Activated CD4-positive, alpha-beta memory T cell treated with anti-CD3 and anti-CD28 coated beads for 36 hours (primary cell): ENCODE measurements at places on chromosomes 11 and 22. TPM values are rescaled to one million over a fixed set of nuclear protein-coding genes. Genes with fewer than 3 reads are reported as not detected.

DNA sequence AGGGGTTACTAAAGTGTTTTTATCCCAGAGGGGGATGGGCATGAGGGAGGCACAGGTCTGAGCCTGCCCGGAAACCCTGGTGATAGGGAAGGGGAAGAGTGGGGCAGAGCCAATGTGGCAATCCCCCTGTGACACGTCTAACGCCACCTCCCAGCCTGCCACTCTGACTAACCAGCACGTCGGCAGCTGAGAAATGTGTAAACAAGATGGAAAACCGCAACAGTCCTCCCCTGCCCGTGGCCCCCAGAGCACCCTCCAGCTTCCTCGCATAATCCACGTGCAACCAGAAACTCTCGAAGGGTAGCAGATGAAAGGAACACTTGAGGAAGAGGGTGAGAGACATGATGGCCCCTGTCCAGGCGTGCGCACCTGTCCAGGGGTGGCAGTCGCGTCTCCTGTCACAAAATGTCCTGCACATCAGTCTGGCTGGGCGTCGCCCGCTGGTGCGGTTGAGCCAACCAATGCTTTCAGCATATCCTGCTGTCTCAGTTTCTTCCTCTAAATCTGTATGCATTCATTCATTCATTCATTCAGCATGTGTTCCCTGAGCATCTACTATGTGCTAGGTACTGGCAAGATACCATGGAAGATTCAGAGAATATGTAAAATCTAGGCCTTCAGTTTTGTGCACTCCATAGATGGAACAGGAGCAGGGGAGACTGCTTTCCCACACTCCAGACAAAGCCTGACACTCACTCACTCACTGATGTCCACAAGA lies 4.5 kb downstream of the TMPRSS4 start:
- peaks cover under 1% of the 10 kb centered on the region for H3K36me3 ChIP-seq
- no peak for DNase-seq
- no peak overlapping the region for H3K4me3 ChIP-seq
- no peaks in the 10 kb centered on the region for H3K4me1 ChIP-seq
- peaks cover 7% of the 10 kb centered on the region for H3K27me3 ChIP-seq

DNA sequence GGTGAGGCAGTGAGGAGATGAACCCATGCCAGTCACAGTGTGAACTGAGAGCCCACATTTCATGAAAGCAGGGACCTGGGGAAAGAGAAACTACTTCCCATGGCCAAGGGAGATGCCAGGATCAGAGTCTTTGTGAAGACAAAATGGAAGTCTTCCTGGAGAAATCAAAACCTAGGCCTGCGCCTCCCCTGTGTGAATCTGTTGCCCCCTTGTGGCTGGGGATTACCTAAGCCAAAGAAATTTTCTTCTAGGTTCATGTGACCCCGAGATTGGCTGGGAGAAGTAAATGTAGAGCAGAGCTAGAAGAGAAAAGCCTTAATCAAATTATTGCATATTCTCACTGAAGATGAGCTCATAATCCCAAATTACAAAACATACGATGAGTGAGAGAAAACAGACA lies 1075.3 kb downstream of the TBC1D22A start:
- H3K27me3 ChIP-seq: peaks cover 10% of the 10 kb centered on the region
- no peak for DNase-seq
- no peak overlapping the region for H3K4me3 ChIP-seq
- H3K36me3 ChIP-seq: no peaks in the 10 kb centered on the region

DNA sequence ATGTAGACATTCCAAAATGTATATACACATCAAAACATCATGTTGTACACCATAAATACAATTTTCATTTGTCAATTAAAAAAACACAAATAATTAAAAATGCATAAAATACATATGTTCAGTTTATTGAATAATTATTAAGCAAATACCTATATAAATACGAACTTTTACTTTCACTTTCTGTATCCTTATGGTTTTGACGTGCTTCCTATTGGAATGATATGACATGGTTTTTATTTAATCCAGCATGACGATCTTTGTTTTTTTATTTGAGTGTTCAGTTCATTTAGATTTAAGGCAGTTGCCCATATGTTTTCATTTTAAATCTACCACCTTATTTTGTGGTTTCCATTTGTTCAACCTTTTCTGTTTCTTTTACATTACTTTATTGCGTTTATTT lies 198.3 kb upstream of the PLET1 start:
- H3K4me3 ChIP-seq: peak overlapping the region; percentile 15
- no peaks in the 10 kb centered on the region for H3K27me3 ChIP-seq
- H3K4me1 ChIP-seq: no peaks in the 10 kb centered on the region
- DNase-seq: no peak

DNA sequence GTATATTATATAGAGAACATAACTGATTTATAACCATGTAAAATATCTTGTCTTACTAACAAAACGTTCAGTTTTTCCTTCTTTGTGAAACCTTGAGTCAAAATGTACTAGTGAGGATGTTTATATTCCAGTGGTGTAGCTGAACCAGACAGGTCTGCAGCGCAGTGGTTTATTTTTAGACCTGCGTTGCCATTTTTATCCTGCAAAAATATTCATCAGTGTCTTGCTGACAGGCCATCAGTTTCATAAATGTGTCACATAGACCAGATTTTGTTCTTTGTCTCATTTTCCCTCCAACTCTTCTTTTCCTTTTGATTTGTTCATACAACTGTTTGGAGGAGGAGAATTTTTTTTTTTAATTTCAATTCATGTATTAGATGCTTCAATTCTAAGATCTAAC lies 43.1 kb downstream of the HSD17B12 start:
- peaks cover 19% of the 10 kb centered on the region for H3K36me3 ChIP-seq
- no peaks in the 10 kb centered on the region for H3K4me1 ChIP-seq
- H3K4me3 ChIP-seq: no peak overlapping the region
- H3K27ac ChIP-seq: no peak overlapping the region

DNA sequence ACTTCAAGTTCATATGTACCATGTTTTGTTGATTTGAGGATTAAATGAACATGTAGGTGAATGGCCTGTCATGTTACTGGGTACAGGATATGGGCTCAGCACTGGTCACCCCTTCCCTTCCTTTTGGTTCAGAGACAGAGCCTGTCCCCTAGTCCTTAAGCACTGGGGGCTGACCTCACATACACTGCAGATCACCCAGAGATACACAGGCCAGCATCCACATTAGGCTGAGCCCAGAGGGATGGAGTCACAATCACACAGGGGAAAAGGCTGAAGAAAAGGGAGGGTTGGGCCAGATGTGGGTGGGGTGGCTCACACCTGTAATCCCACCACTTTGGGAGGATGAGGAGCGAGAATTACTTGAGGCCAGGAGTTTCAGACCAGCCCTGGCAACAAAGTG lies 62.3 kb downstream of the IGLL5 start:
- H3K27ac ChIP-seq: no peak overlapping the region
- peaks cover 35% of the 10 kb centered on the region for H3K27me3 ChIP-seq
- H3K4me1 ChIP-seq: peaks cover 6% of the 10 kb centered on the region

GRCh38 chr11:27361649-27362431 lies 1.2 kb downstream of the CCDC34 start:
- no peak overlapping the region for H3K27ac ChIP-seq
- DNase-seq: no peak
- H3K36me3 ChIP-seq: no peaks in the 10 kb centered on the region
- no peaks in the 10 kb centered on the region for H3K27me3 ChIP-seq

- no peaks in the 10 kb centered on the region for H3K27me3 ChIP-seq
- no peak overlapping the region for H3K27ac ChIP-seq
- peaks cover 22% of the 10 kb centered on the region for H3K4me1 ChIP-seq
Measured at GRCh38 chr11:1770061-1770460, 6.3 kb upstream of the CTSD start.

SUSD2 gene
- 0.22 TPM for total RNA-seq

- H3K36me3 ChIP-seq: no peaks in the 10 kb centered on the region
- no peaks in the 10 kb centered on the region for H3K27me3 ChIP-seq
- H3K4me1 ChIP-seq: peaks cover 17% of the 10 kb centered on the region
- DNase-seq: no peak
Measured at GRCh38 chr11:128171506-128171905, 415.9 kb downstream of the ETS1 start.

NDUFC2 gene
- 230 TPM for total RNA-seq

DNA sequence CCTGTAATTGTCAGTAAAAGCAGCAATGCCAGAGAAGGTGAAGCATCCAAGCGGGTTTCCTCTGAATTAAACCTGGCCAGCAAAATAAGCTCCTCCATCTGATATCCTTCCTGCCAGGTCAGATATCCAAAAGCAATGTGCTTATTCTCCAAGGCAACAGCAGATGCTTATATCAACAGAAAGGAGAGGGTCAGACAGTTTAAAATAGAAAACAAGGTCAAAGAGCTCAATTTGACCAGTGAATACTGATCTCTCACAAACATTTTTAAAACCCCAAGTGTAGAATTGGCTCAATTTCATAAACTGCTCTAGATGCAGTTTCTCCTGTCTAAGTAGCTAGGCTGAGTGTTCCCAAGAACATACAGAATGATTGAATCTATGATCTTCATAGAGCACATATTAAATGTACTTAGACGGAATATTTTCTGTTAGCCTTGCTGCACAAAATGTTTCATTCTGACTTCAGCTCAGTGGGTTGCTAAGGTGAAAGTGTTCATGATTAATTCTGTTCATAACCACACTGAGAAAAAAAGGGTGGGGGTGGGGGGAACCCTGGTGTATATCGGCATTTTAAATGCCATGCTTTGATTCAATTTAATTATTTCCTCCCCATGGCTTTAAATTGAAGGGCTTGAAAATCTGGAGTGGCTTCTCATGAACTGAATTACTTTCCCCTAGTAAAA lies 174.2 kb upstream of the ARHGAP20 start:
- DNase-seq: no peak
- H3K4me1 ChIP-seq: no peaks in the 10 kb centered on the region
- H3K36me3 ChIP-seq: no peaks in the 10 kb centered on the region

GRCh38 chr11:128803449-128804245 lies 63.4 kb downstream of the KCNJ1 start:
- peak overlapping the region; percentile 49 for H3K27ac ChIP-seq
- H3K36me3 ChIP-seq: peaks cover 20% of the 10 kb centered on the region
- peaks cover 31% of the 10 kb centered on the region for H3K4me1 ChIP-seq
- H3K27me3 ChIP-seq: no peaks in the 10 kb centered on the region
- DNase-seq: no peak
- H3K4me3 ChIP-seq: no peak overlapping the region

RAB3IL1 gene
- total RNA-seq: 0.10 TPM

GRCh38 chr22:30314915-30315314 lies 11.8 kb downstream of the TBC1D10A start:
- H3K27me3 ChIP-seq: no peaks in the 10 kb centered on the region
- peak overlapping the region; percentile 84 for H3K27ac ChIP-seq
- H3K4me1 ChIP-seq: peaks cover 93% of the 10 kb centered on the region
- peak; percentile 76 for DNase-seq
- peaks cover 10% of the 10 kb centered on the region for H3K36me3 ChIP-seq
- no peak overlapping the region for H3K4me3 ChIP-seq

- no peak overlapping the region for H3K27ac ChIP-seq
- no peak overlapping the region for H3K4me3 ChIP-seq
- H3K4me1 ChIP-seq: no peaks in the 10 kb centered on the region
- no peaks in the 10 kb centered on the region for H3K27me3 ChIP-seq
- no peak for DNase-seq
- peaks cover 15% of the 10 kb centered on the region for H3K36me3 ChIP-seq
Measured at GRCh38 chr11:2612884-2613571, 86.8 kb downstream of the KCNQ1OT1 start.

- no peak overlapping the region for H3K4me3 ChIP-seq
- peaks cover 19% of the 10 kb centered on the region for H3K4me1 ChIP-seq
- H3K27ac ChIP-seq: no peak overlapping the region
- no peaks in the 10 kb centered on the region for H3K27me3 ChIP-seq
- peaks cover 34% of the 10 kb centered on the region for H3K36me3 ChIP-seq
- DNase-seq: no peak
Measured at GRCh38 chr11:85989746-85990145, 79.1 kb downstream of the PICALM start.

CASP5 gene
- not detected for total RNA-seq

- peak; percentile 78 for DNase-seq
- no peak overlapping the region for H3K27ac ChIP-seq
- no peaks in the 10 kb centered on the region for H3K36me3 ChIP-seq
- H3K4me1 ChIP-seq: peaks cover 12% of the 10 kb centered on the region
Measured at GRCh38 chr11:8018484-8019313, 31.6 kb downstream of the EIF3F start.

DNA sequence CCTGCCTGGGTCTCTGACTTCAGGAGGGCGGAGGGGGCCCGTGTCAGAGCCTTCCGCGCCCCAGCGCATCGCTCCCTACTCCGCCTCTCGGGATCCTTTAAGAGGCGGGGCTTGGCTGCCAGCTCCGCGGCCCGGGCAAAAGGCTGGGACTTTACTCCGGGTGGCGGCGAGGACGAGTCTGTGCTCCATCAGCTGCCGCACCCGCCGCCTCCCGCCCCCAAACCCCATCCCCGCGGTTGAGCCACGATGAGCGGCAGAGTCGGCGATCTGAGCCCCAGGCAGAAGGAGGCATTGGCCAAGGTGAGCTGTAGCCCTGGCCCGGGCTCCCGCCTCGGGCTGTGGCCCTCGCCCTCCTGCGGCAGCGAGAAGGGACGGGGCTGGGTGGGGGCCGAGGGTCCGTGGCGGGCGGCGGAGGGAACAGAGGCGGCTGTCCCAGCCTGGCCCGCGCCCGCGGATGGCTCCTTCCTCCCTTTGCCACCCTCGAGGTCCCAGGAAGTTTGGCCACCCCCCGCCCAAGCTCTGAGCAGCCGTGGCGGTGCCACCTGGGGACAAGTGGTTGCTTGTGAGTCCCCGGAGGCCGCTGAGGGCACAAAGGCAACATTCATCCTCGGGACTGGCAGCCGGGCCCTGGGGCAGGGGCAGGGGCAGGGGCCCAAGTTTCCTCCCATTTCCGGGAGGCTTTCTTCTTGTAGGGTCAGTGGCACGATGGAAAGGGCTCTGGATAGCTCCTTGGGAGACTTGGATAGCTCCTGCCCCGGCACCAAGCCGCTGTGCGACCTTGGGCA lies at the start of gene SEC14L2:
TSS of gene SEC14L2 (plus strand) at position 148 of the 785 bp plus-strand sequence. CDS start at position 247, 99 bp downstream.
- peak; percentile 74 for DNase-seq
- H3K4me3 ChIP-seq: peak within 1 kb of the TSS; percentile 86
- no peaks in the 10 kb centered on the region for H3K27me3 ChIP-seq

GRCh38 chr22:46448333-46448732 lies 89.1 kb downstream of the CELSR1 start:
- H3K27me3 ChIP-seq: peaks cover 3% of the 10 kb centered on the region
- H3K4me1 ChIP-seq: no peaks in the 10 kb centered on the region

PRG2 gene
- total RNA-seq: 2.2 TPM

GRCh38 chr22:24512043-24512442 lies 16.9 kb downstream of the UPB1 start:
- no peak for DNase-seq
- H3K4me3 ChIP-seq: no peak overlapping the region
- H3K27me3 ChIP-seq: no peaks in the 10 kb centered on the region

SMC1B gene
- total RNA-seq: 1.1 TPM

- H3K27me3 ChIP-seq: peaks cover 8% of the 10 kb centered on the region
- no peak overlapping the region for H3K4me3 ChIP-seq
- peaks cover 6% of the 10 kb centered on the region for H3K4me1 ChIP-seq
- DNase-seq: no peak
- H3K36me3 ChIP-seq: no peaks in the 10 kb centered on the region
Measured at GRCh38 chr22:20967697-20968211, 699 bp downstream of the AIFM3 start.
